ENCODE measurements at places on chromosomes 4 and X.

DNA sequence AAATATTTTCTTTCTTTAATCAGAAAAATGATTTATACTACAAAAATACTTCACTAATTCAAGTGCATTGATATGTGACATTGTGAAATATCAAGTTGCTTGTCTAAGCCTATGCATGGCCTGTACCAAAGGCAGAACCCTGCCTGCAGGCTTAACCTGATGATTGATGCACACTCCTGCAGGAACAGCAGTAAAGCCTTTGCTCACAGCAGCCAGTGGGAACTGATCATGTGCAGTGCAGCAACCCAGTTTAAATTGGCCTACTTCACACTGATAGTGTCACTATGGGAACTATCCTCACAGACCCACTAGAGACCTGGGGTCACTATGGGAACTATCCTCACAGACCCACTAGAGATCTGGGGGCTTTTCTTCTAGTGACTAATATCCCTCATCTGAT is 603.8 kb downstream of the RAPGEF2 start:
- no peak for DNase-seq

DNA sequence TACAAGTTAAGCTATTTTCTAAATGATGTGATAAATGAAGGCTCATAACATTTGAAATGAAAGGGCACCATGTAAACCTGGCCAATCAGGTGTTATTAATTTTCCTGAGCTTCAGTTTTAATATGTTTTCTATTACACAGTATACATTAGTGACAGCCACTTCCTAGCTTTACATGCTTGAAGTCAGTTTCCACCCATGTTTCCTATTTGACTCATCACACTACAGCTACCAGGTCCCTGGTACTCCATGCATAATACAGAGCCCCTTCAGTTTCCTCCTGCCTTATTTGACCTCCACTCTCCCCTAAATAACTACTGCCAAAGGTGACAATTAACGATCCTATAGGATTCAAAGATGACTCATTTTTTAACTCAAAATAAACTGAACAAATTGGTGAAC is 18.3 kb downstream of the ZNF518B start:
- DNase-seq = no peak

DNA sequence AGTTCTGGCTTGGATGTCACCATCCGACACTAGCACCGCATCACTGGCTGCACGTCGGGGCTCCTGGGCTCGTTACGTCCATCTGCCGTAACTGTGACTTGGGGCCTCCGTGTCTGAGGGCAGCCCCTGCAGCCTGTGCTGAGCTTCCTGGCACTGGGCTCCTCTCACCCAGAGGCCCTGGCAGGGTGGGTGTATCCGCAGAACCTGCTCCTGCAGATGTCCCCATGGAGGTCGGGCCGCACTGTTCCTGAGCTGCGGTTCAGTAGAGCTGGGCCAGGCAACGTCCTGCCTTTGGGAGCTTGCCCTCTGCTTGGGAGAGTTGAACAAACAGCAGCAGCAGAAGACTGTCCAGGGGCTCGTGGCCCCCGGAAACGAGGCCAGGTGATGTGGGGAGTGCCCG is 71.4 kb downstream of the RGS12 start:
- DNase-seq = no peak

GRCh38 chrX:40933132-40933705 is 152.0 kb upstream of the USP9X start:
- no peak for DNase-seq

DNA sequence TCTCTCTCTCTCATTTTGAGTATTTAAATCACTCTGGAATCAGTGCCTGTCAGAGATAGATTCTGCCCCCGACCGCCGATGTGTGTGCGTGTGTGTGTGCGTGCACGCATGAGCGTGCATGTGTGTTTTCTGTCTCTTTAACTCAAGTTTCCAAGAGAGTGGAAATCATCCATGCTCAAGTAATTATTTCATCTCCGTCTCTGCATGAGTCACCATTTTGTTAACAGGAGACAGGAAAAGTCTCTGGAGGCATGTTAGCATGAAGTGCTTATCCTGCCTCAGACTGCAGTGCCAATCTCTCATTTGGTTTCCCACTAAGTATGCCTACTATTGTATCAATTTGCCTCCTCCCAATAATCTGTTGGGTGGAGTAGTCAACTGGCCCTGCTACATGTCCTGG is 182.9 kb upstream of the NHS start:
- no peak for DNase-seq

All from NCI-H1105 treated with DMSO at 0.1 percent for 48 hours (cell line).